Thoracic aorta (tissue), 2 donors: ENCODE measurements at places on chromosomes 12 and 14. TPM values are rescaled to one million over a fixed set of nuclear protein-coding genes. Genes with fewer than 3 reads are reported as not detected.

- no peak for DNase-seq
Measured at GRCh38 chr14:71175491-71175890, 268.2 kb downstream of the PCNX1 start.

RBM25 gene
- total RNA-seq, result 126 TPM

ERBB3 gene
- 1.1 TPM for total RNA-seq

POTEG gene
- not detected for total RNA-seq

DHRS7 gene
- 117 TPM for total RNA-seq

DNA sequence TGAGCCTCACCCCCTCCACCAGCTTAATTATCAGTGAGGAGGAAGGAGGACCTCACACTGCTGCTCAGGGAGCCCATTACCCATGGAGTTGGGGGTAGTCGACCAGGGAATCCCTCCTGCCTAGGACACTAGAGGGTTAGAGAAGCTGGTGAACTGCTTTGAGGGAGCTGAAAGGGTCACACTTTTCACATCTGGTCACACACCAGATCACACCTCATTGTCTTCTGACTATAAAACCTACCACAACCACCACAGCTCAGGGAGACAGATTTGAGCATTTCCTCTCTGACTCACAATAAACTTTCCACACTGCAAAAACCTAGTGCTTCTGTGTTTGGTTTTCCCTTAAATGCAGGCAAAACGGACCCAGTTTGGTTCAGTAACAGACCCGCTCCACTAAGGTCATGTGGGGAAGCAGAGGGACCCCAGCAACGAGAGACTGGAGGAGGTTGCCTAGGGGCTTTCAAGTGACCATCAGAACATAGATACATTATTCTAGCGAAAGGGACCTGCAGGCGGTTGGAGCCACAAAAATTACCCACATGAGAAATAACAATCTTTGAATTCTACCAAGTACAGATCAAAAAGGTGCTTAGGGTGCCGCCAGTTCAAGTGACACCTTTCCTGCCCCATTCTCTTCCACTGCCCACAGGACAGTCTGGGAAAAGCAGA is 151.4 kb upstream of the AVPR1A start:
- no peak for DNase-seq

SMAGP gene
- 7.8 TPM for total RNA-seq

DNA sequence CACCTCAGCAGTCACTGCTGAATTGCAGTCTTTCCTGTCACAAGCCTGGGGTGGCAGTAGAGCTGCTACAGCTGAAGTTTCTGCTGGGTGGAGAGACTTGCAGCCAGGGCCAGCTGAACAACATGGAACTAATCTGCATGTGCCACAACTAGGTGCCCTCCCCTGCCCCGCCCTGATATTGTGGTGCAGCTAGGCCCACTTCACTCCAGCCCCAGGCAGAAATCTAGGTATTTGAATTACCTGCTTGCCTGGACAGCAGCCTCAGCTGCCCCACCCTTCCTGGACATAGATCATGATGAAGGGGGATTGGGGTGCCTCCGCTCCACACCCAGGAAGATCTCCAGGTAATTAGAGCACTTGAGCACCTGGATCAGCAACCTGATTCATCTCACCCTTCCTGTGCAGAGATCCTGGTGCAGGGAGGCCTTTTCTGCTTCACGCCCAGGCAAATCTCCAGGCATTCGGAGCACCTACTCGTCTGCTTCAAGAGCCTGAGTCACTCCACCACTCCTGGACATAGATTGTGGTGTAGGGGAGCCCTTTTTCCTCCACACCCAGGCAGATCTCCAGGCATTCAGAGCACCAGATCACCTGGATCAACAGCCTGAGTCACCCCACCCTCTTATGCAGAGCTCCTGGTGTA is 477.0 kb downstream of the SOX5 start:
- no peak for DNase-seq

ESPL1 gene
- 0.78 TPM for total RNA-seq
